ENCODE measurements at places on chromosomes 4 and X.
A peak's percentile ranks its signal among the peaks of the same experiment; 100 is the strongest.

DNA sequence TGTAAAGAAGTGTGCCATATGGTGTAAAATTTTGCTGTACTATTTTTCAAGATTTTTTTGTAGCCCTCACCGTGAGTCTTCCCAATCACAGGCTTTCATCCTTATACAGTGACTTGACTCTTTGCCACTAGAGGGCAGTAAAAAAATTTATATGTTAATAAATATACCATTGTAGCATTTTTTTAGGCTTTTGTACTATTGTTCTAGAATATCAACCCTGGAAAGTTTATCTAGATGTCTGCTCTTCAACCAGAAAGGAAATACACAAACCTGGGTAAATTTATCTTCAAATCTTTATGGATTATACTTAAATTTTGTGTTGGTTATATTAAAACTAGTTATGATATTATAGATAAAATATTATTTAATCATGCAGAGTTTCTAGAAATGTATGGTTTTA, 235.3 kb downstream of the TENM3 start:
- DNase-seq = peak; percentile 50

- DNase-seq = no peak
Observed at GRCh38 chrX:35251226-35251625, 308.6 kb downstream of the FAM47B start.

DNA sequence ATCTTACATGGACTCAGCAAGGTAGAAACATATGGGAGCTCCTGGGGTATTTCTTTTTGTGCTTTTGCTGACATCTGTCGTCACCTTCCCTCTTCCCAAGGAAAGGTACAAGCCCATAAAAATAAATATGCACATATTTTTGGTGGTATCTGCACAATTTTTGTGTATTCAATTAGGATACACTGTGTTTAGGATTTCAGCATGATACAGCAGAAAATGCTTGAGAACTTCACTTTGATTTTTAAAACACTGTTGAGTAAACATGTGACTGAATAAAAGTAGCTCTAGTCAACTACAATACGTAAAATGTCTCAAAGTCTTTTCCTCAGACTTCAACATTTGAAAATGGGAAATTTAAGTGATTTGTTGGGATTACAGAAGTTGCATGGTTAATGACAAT, 99.4 kb upstream of the SPANXC start:
- no peak for DNase-seq

GRCh38 chrX:135973025-135973547, 702 bp downstream of the MMGT1 start:
- DNase-seq = no peak

DNA sequence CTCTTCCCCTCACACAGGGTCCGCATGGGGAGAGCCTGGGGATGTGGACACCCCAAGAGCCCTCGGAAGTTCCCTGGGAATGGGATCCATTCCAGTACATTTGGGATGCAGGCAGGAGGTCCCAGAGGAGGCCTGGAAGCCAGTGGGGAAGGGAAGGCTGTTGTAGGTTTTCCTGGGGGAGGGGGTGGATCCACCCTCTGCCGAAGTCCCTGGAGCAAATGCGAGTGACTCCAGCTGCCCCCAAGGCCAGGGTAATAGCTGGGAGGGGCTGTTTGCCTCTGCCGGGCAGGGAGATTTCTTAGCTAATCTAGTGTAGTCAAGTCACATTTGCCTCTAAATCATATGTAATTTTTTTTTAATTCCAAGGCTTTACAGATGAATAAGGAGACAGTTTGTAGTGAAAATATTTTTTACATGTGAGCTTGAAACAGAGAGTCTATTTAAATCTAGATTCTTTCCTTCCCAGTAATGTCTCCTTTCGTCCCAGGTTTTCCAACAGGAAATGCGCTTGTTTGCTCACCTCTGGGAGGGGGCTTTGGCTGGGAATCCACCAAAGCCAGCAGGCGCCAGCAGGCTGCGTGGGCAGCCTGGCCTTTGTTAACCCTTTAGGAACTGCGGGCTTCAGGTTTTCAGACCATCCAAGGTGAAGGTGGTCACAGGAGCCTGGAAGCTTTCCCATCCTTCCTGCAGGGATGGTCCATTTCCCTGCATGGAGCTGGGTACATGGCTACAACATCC, 26.8 kb downstream of the SH3TC1 start:
- no peak for DNase-seq

DNA sequence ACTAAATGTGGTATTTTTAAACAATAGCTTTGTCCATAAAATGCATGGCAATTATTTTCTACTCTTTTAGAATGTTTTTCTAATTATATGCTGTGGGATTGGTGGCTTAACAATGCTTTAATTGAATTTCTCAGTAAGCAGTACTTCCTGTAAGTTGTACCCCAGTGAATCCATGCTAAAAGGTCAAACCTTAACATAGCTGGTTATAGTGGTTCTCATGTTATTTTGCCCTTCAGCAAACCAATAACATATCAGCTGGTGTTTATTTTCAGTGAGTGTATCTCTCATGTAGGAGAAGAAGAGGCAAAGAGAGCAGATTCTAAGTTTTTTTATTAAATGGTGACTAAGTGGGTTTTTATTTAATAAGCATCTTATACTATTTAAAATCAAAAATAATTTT, 41.5 kb downstream of the BTC start:
- no peak for DNase-seq

DNA sequence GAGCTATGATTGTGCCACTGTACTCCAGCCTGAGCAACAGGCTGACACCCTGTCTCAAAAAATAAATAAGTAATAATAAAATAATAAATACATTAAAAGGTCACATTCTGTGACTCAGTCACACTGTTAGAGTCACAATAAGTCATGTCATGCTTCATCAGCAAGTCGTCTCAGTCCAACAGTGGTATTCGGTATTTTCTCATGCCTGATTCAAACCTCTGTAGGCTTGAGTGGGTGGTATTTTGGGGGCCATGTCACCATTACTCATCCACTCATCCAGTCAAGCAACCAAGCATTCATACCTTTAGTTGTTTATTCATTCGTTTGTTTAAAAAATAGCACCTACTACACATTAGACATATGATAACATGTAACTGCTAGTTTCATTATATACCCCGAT, 46.9 kb downstream of the SUPT20HL2 start:
- no peak for DNase-seq

DNA sequence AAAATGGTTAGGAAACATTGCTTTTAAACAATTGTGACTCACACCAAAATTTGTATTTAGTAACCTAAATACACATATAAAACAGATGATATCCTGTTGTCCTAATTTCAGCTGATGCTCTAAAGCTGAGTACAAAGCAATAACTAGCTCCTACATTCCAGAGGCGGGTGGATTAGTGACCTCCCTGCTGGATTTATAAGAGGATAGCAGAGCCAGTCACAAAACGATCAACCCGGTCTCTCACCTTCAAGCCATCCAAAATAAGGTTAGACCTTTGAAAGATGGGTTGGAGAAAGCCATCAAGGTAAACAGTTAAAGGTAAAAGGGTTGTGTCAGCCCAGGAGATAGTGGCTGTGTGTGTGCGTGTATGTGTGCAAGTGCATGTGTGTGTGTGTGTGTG, 43.2 kb upstream of the SFRP2 start:
- DNase-seq = no peak

GRCh38 chrX:131060147-131060546, 2.0 kb downstream of the ARHGAP36 start:
- no peak for DNase-seq

- DNase-seq = peak; percentile 17
Observed at GRCh38 chrX:19535476-19535875, 20.2 kb upstream of the MAP3K15 start.

GRCh38 chr4:17721496-17722355, 59.7 kb downstream of the FAM184B start:
- DNase-seq = peak; percentile 91

GRCh38 chrX:102866981-102867656, 70.0 kb upstream of the RAB40AL start:
- no peak for DNase-seq

- no peak for DNase-seq
Observed at GRCh38 chr4:78777576-78777940, 1.4 kb downstream of the BMP2K start.

GRCh38 chrX:115399306-115399705, 109.8 kb downstream of the LUZP4 start:
- DNase-seq = no peak

DNA sequence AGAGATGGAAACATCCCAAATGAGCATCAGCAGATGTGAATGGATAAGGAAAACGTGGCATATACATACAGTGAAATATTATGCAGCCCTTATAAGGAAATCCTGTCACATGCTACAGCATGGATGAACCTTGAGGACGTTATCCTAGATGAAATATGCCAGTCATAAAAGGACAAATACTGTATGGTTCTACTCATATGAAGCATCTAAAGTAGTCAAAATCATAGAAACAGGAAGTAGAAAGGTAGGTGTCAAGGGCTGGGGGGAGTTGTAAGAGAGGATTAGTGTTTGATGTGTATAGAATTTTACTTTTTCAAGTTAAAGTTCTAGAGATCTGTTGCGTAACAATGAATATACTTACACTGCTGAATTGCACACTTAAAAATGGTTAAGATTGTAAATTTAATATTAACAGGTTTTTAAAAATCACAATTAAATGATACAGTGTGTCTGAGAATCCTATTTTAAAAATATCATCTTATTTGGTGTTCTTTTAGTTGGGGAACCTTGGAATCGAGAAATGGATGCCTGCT, 58.5 kb downstream of the KDM6A start:
- no peak for DNase-seq

- DNase-seq = peak; percentile 29
Observed at GRCh38 chr4:83010111-83010521, 507 bp downstream of the LIN54 start.

- DNase-seq = no peak
Observed at GRCh38 chrX:132918523-132918922, 39.9 kb downstream of the HS6ST2 start.

- no peak for DNase-seq
Observed at GRCh38 chrX:54043541-54044125, 640 bp downstream of the PHF8 start.

GRCh38 chr4:16682975-16683374, 215.5 kb downstream of the LDB2 start:
- no peak for DNase-seq

DNA sequence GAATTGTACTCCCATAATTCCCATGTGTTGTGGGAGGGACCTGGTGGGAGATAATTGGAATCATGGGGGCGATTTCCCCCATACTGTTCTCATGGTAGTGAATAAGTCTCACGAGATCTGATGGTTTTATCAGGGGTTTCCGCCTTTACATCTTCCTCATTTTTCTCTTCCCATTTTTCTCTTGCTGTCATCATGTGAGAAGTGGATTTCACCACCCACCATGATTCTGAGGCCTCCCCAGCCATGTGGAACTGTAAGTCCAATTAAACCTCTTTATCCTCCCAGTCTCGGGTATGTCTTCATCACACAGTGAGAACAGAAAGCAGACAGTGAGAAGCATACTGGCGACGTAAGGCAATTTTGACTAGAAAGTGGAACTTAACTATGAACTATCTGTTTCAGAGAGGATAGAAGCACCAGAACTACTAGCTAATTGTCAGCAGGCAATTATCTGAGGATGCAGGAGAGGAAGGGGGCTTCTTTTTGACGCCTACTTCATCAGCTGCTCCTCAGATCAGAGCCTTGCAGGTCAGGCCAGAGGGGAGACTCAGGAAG, 8.5 kb upstream of the GPR50 start:
- DNase-seq = no peak

DNA sequence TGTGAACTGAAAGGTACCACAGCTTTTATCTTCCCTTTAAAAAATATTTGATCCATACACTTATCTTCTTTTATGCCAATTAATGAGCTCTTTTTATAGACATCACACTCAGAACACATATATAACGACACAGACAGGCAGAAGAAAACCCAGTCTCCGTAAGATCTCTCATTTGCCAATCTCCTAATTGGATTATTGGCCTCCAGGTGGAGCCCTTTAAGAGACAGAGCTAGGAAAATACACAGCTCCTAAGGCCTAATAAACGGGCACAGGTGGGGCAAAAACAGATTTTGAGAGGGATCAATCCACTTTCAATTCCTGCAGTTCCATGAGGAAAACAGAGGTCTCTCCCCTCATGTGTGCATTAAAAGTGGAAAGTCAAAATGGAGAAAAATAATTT, 1495.4 kb downstream of the RPA4 start:
- no peak for DNase-seq

- peak; percentile 60 for DNase-seq
Observed at GRCh38 chr4:166493924-166494345, 620.9 kb downstream of the TLL1 start.

- no peak for DNase-seq
Observed at GRCh38 chr4:124178449-124179021, 534.0 kb downstream of the ANKRD50 start.

DNA sequence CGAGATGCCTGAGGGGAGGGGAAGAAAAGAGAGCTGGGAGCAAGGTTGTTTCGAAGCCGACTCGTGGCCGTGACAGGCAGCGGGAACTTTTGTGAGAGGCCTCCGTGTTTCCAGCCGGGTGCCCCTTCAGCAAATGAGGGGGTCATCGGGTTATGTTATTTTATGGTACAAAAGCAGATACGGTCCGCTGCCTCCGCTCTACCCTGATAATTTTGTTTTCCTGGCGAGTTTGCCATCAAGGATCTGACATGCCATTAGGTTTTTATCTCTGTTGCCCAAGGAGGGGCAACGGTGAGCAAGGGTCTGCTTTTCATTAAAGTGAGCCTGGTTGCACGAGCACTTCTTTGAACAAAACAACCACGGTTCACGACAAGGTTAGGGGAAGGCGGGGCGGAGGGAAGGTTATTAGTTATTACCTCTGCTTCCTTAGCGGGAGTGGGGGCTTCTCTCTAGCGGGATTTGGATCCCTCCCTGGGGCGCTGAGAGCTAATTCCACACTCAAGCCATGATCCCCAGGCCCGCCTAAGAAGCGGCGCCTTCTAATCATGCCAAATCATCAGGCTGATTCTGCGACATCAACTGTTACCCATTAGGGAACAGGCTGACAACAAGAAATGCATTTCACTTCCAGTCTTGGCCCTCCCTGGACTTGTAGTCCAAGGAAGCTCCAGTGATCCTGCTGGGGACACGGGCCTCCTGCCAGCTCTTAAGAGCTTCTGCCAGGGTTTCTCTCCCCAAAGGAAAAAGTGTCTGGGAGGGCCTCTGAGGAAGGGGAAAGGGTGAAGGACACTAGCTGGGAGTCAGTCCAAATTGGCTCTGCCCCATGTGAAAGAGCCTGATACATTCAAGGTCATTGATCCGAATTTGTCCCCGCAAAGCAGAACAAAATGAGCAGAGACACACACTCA, 617.7 kb downstream of the MID1IP1 start:
- no peak for DNase-seq

DNA sequence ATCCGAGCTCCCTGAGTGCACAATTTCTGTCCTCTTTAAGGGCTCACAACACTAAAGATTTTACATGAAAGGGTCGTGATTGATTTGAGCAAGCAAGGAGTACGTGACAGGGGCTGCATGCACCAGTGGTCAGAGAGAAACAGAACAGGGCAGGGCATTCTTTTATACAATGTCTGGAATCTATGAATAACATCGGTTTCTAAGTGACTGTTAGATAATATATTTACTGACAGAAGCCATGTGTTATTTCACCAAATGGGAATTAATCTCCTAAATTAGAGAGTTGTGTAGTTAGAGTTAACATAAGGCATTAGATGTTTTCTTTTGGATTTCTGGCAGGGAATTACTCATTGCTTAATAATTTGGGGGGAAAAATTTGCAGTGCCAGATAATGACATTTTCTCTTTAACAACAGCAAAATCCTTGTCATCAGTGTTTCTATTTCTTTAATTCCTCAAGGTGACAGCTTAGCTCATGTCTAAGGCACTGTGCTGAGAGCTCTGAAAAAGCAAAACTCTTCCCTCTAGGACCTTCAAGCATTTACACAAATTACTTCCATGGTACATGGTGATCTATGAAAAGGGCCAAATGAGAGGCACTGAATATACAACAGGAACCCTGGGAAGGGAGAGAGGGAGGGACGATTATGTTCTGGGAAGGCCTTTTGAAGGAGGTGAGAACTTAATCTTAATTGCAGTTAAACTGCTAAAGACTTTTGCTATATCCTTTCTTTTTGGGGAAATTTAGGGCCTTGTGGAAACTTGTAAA, 145.0 kb downstream of the RTL3 start:
- peak; percentile 5 for DNase-seq

All from fibroblast of skin of abdomen (primary cell).